ENCODE measurements at places on chromosomes 2 and 18.
A peak's percentile ranks its signal among the peaks of the same experiment; 100 is the strongest.

- DNase-seq = no peak
Measured at GRCh38 chr2:129758784-129759471, 220.5 kb upstream of the RAB6C start.

DNA sequence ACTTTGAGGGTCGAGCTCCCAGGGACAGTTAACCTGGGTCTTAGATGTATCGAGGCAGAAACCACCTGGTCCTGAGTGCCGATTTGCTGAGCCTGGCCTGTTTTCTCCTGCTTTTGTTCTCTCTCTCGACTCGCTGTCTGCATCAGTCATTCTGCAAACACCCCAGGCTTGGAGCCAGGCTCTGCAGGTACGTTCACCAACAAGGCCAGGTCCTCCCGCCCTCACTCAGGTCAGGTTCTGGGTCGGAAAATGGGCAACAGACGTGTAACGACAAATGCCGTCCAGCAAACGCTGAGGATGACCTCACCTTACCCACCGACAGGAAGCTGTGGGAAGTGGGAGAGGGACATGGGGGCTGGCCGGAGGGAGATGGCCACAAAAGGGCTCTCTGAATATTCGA lies 57.7 kb upstream of the PXDN start:
- DNase-seq = no peak

GRCh38 chr18:64717026-64717425 lies 568.1 kb upstream of the LINC00305 start:
- DNase-seq = no peak

DNA sequence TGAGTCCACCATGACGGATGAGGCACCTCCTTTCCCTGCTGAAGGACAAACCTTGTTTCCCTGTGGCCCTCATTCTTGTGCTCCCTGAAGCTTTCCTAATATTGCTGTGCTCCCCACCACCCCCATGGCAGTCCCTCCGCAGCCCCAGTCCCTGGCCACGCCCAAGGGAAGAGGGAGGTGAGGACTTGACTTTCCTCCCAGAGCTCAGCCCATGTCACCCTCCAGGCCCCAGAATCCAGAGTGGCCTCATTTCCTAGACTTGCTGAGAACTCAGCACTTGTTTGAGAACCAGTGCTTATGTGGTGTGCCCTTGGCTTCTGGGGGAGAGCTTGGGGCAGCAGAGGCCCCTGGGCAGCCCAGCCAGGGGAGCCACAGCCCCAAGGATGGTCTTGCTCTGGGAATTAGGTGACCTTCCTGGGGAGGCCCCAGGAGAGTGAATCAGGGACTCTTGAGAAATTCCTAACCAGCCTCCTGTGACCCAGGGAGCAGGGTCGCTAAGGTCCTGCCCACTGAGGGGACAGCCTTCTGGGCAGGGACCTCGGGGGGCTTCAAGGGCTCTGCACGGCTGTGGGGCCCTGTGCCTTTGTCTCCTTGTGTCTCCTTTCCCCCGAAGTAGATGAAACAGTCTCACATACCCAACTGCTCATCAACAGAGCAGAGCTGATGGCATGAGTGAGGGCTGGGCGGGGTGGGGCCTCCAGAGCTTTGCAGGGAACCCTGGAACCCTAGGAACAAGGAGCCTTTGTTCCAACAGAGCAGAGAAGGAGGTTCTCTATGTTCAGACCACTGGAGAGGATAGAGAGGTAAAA lies 27.9 kb downstream of the PSD4 start:
- DNase-seq = no peak

- DNase-seq = no peak
Measured at GRCh38 chr18:9531791-9532410, 56.6 kb downstream of the RALBP1 start.

GRCh38 chr18:6479699-6480098 lies 65.0 kb upstream of the L3MBTL4 start:
- DNase-seq = no peak

DNA sequence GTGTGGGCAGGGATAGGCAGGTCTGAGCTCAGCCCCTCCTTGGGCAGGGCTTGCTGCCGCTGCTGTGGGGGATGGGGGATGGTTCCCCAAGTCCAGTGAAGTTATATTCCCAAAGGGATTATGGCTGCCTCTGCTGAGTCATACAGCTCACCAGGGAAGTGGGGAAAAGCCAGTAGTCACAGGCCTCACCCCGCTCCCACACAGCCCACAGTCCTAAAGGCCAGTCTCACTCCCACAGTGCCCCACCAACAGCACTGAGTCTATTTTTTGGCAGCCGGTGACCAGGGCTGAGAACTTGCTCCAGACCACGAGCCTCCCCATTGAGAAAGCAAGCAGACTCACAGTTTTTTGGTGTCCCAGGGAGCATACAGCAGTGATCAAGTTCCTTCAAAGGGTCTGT lies 173.3 kb downstream of the OSR1 start:
- no peak for DNase-seq

DNA sequence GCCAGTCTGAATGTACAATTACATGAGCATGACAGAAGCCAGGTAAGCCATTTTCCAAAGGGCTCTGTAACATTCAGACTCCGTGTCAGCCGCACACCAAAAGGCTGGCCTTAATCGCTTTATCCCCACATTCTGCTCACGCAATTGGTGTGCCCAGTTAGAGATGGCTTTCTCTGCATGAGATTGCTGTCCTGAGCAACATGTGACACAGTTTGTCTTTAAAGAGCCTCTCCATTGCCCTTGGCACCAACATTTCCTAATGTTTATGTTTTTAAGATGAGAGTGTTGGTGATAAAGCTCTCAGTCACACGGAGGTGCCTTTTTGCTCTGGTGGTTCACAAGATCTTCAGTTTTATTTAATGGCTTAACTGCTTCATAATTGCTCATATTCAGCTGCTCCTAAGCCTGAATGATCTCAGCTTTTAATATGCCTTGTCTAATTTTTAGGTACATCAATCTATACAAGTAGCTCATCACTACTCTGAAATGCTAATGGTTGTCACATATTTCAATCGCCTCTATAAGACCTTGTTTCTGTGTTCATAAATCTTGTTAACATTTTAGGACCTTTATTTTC lies 164.8 kb upstream of the ACVR2A start:
- no peak for DNase-seq

DNA sequence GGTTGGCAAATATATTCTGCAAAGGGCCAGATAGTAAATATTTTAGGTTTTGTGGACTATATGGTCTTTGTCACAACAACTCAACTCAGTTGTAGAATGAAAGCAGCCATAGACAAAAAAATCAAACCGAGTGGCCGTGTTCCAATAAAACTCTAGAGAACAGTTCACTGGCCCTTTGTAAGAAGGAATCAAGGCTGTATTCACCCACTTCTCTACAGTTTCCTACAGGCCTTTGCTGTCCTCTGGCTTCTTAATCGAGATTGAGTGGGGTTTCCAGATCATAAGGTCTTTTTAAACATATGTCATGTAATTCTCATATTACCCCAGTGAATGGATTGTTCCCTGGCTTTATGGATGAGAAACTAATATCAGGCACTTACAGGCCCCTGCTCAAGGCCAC lies 448.9 kb upstream of the ETAA1 start:
- no peak for DNase-seq

- no peak for DNase-seq
Measured at GRCh38 chr2:160033732-160034392, 28.6 kb downstream of the PLA2R1 start.

GRCh38 chr2:20552847-20553246 lies 98.1 kb downstream of the HS1BP3 start:
- no peak for DNase-seq

DNA sequence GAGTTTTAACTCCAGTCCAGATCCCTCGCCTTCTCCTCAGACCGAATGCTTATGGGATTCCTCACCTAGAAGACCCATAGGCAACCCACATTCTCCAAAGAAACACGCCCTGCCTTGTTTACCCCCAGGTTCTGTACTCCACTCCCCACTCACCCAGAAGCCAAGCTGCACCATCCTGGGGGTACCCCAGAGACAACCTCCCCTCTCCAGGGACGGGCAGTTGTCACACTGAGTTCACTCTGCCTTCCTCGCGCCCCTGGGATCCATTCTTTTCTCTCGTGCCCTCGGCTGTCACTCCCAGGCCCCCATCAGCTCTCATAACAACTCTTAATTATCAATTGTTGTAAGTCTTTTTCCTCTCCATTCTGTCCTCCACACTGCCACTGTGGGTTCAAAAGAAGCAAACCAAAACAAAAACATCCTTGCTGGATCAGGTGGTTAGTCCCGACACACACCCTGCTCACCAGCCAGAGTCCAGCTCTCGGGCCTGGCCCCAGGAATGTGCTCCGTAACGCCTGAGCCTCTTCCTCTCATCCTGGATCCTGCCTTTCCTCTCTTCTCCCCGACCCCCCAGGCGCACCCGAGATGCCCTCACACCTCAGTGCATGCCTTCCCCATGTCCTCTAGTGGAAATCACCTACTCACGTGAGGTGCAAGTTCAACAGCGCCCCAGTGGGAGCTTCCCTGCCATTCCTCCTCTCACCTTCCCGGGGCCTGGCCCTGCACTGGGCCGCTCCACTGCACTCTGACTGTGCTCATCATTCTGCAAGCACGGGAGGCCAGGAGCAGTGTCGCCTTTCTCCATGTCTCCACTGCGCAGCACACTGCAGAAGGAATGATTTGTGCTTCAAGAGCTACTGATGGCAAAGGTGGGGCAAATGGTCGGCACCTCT lies 20.7 kb downstream of the COX7A2L start:
- no peak for DNase-seq

- no peak for DNase-seq
Measured at GRCh38 chr18:63192126-63192884, 127.3 kb downstream of the BCL2 start.

- no peak for DNase-seq
Measured at GRCh38 chr2:235366390-235366789, 127.5 kb upstream of the AGAP1 start.

DNA sequence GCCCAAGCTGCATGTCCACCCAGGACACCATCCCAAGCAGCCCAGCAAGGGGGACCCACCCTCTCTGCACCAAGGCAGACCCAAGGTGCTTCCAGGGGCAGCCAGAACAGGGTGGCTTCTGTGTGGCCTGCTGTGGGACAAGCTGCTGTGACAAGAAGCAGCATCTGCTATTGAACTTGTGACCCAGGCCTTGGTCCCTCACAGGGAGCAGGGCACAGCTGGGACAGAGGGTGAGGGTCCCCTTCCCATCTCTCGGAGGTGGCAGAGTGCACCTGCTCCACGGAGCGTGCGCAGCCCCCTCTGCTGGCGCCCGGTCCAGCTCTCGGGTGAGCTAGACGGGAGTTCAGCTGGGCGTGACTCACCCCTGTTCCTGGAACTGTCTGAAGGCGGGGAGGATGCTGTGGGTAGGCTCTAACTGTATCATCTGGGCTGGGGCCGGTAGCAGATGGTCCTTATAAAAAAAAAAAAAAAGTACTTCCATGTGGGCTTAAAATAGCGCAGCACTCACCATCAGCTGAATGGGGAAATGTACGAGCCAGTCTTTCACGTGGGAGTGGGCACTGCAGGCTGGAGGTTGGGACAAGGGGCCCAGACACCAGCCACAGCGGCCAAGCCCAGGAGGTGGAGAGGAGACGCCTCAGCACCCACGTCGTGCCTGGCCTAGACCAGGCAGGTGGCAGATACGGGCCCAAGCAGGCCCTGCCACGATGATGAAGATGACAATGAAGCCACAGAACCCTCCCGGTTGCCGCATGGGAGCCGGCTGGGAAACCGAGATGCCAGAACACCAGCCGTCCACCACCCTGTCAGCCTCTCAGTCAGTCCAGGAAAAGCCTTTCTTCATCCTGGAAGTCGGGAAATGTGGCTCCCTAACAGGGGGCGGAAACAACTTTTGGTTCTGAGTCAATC lies 136.8 kb upstream of the ID2 start:
- DNase-seq = peak; percentile 48

GRCh38 chr2:86821842-86822241 lies 31.1 kb upstream of the CD8A start:
- no peak for DNase-seq

GRCh38 chr2:76938153-76938552 lies 584.0 kb downstream of the LRRTM4 start:
- DNase-seq = no peak

DNA sequence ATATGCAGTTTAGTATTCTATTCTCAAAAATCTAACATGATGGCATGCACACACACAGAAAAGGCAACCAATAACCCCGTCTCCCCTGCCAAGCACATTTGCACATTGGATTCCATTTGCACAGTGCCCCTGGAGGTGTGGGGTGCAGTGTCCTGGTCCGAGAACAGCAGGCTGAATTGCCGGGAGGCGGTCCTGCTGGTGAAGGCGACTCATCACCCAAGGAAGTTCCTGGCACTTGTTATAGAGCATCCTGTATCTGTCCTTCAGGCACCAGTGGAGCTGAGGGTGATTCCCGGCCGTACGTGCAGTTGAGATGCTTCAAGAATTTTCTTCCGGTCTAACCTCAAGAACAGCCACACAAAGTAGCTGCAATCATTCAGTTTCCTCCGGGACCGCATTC lies 73.0 kb upstream of the RAB12 start:
- DNase-seq = no peak

All from central memory CD8-positive, alpha-beta T cell (primary cell).